ENCODE measurements at places on chromosomes 2 and 18.

DNA sequence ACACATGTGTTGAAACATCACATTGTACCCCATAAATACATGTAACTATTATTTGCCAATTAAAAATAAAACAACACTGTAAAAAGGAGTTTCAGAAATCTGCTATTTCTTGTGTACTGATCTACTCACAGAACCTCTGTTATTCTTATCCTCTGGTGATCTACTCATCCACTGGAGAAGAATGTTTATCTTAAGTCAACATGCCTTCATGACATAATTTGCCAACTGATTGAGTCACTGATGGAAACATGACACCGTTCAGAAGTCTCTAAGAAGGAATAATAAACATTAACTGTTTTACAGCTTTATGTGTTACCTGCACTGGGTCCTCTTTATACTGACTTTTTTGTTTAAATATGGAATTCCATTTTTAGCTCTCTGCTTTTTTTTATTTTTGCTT is 555.2 kb downstream of the DCDC2C start:
- DNase-seq: no peak

- no peak for DNase-seq
These were observed 287.0 kb upstream of the SLC14A2 start for GRCh38 chr18:45328296-45328695.

DNA sequence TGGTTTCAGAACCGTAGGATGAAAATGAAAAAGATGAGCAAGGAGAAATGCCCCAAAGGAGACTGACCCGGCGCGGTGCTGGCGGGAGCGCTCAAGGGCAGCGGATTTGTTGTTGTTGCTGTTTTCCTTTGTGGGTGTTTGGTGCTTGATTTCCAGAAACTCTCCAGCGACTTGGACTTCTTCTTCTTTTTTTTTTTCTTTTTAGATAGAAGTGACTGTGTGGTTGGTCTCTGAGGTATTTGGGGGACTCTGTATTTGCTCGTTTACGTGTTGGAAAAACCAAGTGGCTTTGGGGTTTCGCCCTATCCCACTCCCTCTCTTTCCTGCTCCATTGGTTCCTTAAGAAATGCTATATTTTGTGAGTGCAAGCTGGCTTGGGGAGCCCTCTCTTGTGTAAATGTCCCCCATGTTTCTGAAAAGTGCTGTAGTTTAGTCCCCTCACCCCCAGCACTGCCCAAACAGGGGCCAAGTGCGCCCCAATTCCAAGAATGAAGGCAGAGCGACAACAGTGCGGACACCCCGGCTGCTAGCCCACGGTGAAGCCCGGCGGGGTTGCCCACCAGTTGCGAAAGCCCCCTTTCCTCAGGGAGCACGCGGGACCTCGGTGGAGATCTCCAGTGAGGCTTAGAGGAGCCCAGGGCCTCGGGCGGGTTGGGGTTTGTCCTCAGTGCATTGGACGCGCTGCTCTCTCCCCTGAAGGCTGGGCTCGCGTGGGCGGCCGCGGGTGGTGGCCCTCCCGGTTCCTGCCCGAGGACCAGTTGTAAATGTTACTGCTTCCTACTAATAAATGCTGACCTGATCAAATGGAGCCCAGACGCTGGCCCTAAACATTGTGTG is 1.8 kb downstream of the HOXD9 start:
- no peak for DNase-seq

- no peak for DNase-seq
These were observed 200.3 kb downstream of the DPP4 start for GRCh38 chr2:161873707-161874106.

DNA sequence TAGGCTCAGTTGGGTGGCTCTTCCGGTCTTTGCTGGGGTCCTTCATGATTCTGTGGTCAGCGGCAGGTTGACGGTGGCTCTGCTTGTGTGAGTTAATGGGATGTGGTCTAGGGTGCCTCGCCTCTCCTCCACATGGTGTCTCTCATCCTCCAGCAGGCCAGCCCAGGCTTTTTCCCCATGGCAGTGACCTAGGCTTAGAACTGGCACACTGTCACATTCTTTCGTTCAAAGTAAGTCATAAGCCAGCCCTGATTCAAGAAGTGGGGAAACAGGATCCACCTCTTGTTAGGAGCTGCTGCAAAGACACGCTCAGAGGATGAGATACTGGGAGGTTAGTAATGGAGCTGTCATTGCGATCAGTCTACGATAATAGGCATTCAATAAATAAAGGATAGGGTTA is 46.0 kb upstream of the CTIF start:
- DNase-seq: no peak

- no peak for DNase-seq
These were observed 405.3 kb downstream of the LPIN1 start for GRCh38 chr2:12151716-12152115.

- DNase-seq: no peak
These were observed 5.1 kb upstream of the SDC1 start for GRCh38 chr2:20230114-20230425.

DNA sequence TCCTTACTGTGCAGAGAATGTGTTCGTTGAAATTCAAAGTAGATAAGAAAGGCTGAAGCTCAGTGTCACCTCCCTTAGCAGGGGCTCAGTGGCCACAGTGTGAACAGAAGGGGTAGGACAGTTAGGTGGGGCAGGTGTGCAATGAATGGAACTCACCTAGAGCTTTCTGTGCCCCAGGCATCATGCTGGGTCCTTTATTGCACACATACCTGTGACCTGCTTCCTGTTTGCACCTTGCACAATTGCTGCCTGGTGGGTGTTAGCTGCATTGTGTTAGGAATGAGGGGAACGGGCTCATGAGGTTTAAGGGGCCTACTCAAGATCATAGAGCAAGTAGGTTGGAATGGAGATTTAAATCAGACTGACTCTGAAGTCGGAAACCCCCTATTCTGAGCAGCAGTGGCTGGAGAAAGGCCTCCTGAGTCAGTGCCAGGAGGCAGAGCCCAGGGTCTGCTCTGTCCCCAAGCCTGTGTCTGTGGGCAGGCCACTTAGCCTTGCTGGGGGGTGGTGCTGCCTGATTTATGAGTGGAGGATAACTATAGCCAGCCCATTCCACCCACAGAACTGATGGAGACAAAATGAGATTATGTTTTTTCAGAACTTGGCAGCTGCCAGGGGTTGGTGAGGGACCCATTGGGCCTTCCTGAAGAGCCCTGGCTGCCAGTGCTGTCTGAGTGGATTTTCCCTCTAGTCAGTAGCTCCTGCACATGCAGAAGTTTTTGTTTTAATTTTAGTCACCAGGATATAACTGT is 76.2 kb downstream of the NPAS2 start:
- no peak for DNase-seq

- DNase-seq: no peak
These were observed 39.2 kb upstream of the KCNJ13 start for GRCh38 chr2:232815569-232815968.

DNA sequence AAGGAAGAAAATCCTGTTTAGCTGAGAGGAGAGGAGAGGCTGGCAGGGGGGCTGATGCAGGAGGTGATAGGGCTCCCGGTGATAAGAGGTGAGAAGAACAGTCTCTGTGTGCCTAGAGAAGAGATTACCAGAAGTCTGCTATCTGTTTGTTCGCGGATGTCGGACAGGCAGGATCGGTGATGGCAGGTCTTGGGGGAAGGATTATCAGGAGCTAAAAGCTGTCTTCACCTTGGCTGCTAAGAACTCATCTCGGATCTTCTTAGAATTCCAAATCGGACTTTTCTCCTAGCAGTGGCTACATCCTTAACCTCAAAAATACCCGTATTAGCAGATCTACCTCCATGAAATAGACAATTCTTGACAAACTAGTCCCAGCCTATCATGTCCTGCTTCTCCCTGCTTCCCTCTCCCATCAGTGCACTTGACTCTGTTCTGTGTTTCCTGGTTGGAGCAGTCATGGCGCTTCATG is 282.1 kb upstream of the TRIB2 start:
- DNase-seq: no peak

GRCh38 chr2:237572021-237572741 is 5.8 kb downstream of the PRLH start:
- peak; percentile 89 for DNase-seq

- DNase-seq: no peak
These were observed 32.3 kb upstream of the MPP4 start for GRCh38 chr2:201730651-201731285.

GRCh38 chr18:46176001-46176400 is 71.8 kb downstream of the HAUS1 start:
- no peak for DNase-seq

GRCh38 chr2:216842636-216843035 is 17.2 kb downstream of the TNP1 start:
- no peak for DNase-seq

DNA sequence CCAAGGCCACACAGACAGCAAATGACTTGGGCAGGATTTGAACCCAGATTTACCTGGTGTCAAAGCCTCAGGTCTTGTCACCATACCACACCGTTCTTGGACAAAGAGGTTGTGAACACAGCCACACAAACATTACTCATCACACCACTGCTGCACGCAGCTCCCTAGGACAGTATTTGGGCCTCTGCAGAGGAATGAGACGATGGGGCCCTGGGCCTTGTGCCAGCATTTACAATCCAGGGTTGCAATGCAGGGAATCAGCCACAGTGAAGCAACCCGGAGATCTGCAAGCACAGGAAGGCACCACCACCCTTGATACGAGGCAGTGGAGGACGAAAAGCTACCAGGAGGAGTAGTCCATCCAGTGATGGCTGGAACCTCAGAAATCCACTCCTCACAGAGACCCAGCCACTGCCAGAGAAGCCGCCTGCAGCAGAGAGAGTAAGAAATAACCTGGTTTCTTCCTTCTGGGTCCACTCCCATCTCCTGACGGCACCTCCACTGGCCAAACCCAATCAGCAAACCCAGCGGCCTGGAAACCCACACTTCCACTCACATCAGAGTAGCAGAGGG is 3.7 kb upstream of the MTCL1 start:
- DNase-seq: peak; percentile 96

DNA sequence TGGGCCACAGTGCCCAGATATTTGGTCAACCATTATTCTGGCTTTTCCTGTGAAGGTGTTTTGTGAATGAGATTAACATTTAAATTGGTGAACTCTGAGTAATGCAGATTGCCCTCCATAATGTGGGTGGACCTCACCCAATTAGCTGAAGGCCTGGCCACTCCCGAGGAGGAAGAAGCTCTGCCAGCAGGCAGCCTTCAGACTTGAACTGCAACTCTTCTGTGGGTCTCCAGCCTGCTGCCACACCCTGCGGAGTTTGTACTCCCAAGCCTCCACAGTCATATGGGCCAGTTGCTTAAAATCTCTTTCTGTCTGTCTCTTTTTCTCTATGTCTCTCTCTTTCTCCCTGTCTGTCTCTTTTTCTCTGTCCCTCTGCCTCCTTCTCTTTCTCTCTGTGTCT is 262.7 kb downstream of the MYCN start:
- DNase-seq: no peak

DNA sequence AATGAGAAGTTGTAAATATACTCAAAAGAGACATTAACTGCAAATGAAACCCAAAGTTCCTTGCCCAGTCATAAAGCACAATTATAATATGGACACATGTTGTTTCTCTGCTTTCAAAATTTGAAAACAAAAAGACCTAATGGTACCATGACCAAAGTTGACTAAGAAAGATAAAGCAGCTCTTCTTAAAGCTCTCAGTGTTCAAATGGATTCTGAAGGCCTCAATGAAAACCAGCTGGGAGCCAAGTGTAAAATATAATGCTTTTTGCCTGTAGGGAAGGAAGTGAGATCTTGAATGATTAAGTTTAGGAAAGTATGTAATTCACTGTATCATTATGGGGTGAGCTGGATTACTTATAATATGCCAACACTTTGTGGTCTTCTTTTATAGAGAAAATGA is 178.6 kb downstream of the SATB2 start:
- no peak for DNase-seq

DNA sequence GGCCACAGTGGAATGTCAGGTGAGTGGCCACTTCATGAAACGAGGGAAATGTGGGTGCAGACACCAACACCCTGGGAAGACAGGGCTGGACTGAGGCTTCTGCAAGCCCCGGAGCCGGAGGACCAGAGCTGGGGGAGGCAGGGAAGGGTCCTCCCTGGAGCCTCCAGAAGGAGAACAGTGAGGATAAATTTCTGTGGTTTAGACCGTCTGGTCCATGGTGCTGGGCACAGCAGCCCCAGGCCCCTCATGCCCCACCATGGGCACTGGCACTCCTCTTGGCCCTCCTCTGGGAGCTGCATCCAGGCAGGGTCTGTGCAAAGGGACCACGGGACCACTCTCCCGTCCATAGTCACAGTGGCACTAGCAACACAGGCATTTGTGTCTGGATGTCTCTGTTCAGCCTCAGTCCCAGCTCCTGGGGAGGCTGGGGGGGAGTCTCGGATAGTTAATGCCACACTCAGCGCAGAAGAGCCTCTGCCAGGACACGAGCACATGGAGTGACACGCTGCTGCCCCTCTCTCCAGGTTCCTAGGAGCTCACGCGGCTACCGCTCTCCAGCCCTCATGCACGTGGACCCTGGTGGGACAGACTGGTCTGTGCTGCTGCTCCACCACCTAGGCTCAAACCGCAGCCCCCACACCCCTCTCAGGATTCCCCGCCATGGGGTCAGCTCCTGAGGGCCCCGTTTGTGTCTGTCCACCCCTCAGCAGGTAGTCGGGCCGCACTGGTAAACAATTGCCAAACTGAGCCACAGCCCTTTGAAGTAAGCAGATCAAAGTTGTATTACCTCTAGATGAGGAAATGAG is 305.9 kb upstream of the SALL3 start:
- no peak for DNase-seq

- no peak for DNase-seq
These were observed 54.6 kb downstream of the LAMA3 start for GRCh38 chr18:23743733-23744333.

- no peak for DNase-seq
These were observed 20.8 kb downstream of the SEH1L start for GRCh38 chr18:12968619-12969018.

GRCh38 chr2:10162586-10163497 is 40.3 kb downstream of the RRM2 start:
- DNase-seq: no peak

DNA sequence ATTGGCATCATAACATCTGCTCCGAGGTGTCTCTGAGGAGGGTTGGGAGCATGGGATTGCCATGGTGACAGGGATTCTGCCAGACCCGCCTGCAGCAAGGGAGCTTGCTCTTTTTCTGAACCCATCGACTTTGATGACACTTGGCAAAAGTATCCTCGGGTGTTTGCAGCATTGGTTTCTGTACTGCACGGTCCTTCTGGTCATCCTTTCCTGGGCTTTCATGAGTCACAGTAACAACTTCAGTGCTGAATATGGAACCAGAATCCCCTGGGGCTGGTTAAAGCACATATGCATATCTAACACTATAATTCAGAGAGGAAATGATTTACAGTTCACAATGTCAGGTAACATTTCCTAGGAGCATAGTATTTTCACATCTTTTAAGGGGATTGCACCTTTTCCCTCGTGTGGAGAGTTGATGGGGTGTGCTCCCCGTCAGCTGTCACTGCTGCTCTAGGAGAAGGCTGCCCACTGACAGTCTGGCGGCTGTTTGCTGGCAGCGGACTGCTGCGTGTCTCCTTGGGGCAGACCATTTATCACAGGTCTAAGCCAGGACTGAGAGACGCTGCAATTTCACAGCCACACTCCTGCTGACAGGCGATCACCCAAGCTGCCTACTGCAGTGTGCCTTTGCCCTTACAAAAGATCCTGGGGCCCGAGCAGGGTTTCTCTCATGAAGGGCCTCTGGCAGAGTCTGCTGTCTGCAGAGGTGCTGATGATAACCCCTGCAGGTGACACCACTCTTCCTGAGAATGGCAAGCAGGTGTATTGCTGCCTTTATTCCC is 425.3 kb downstream of the THSD7B start:
- DNase-seq: peak; percentile 37

- no peak for DNase-seq
These were observed 11.6 kb upstream of the XDH start for GRCh38 chr2:31426096-31426495.
